Esophagus squamous epithelium (tissue), 5 donors: ENCODE measurements at places on chromosomes 11 and 22.

- no peak for DNase-seq
These were observed 679.9 kb upstream of the CCDC179 start for GRCh38 chr11:23540101-23540561.

GRCh38 chr22:23845265-23846080 lies 6.7 kb upstream of the DERL3 start:
- DNase-seq: no peak

DNA sequence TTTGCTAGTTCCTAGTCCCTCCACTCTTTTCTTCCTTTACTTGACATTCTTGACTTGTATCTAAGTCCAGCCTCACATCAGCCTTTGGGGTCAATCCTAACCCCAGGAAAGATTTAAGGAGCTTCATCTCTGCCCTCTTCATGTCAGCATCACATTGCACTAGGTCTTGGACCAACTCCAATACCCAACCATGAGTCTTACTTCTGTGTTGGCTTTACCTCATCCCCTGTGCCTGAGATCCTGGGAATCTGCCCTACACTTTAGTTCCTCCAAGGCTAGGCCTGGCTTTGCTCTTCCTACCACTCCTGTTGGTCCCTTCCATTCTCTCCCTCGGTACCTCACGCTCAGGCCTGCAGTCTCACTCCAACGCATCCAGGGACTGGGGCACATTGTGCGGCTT lies 117.0 kb downstream of the SLC1A2 start:
- DNase-seq: no peak

- DNase-seq: no peak
These were observed 17.2 kb upstream of the CD59 start for GRCh38 chr11:33753304-33753967.

GRCh38 chr11:121494355-121495099 lies 41.8 kb upstream of the SORL1-AS1 start:
- no peak for DNase-seq

DNA sequence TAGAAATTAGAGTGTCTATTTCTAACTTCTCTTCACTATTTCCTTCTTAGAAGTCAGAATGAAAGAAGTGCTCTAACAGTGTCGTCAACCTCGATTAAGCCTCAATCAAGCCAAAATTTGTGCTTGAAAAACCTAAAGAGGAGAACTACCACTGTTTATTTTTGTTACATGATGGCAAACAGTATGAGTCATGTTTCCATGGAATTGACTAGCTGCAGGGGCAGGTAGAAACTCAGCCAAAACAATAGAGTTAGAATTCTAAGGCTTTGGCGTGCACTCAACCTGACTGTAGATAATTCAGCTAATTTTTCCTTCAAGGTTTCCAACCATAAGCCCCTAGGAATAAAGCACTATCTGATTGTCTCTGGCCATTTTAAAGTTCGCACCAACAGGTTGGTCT lies 415.9 kb downstream of the ETS1 start:
- no peak for DNase-seq

DNA sequence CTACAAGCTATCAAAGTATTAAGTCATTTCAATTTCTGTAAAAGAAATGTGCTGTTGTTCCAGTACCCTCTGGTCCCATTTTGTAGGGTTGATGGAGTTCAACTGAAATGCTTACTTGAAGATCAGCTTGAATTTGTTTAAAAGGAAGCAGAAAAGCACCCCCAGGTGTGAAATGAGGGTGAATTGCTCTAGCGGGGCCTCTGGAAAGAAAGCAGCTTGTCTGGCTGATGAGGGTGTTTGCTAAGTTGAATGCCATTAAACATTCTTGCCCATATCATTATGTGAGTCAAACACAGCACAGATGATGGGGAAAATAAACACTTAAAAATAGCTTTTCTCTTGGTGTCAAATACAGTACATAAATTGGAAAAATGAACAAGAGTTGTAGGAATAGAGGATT lies 280.3 kb downstream of the RAB38 start:
- DNase-seq: no peak

- DNase-seq: no peak
These were observed 77.5 kb upstream of the UCP3 start for GRCh38 chr11:74086242-74086884.

DNA sequence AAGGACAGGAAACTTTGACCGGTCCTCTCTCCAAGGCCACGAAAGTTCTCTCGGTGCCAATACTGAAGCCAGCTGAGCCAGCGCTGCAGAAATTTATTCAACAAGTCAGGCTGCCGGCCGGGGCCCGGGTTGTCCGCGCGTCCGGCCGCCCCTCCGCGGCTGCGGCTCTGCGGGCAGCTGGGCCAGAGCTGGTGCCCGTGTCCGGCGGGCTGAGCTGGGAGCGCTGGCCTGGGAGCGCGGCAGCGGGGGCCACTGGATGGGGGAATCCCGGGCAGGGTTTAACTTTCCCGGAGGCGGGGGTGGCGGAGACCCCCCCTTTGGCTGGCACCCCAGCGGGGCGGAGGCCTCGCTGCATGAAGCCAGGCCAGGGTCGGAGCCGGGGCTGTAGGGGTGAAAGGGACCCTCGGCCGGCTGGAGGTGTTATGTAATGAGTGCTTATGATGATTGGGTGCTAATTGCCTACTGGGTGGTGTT lies 12.3 kb upstream of the CACNA1I start:
- no peak for DNase-seq

GRCh38 chr11:45180848-45181192 lies 34.4 kb downstream of the PRDM11 start:
- DNase-seq: no peak

DNA sequence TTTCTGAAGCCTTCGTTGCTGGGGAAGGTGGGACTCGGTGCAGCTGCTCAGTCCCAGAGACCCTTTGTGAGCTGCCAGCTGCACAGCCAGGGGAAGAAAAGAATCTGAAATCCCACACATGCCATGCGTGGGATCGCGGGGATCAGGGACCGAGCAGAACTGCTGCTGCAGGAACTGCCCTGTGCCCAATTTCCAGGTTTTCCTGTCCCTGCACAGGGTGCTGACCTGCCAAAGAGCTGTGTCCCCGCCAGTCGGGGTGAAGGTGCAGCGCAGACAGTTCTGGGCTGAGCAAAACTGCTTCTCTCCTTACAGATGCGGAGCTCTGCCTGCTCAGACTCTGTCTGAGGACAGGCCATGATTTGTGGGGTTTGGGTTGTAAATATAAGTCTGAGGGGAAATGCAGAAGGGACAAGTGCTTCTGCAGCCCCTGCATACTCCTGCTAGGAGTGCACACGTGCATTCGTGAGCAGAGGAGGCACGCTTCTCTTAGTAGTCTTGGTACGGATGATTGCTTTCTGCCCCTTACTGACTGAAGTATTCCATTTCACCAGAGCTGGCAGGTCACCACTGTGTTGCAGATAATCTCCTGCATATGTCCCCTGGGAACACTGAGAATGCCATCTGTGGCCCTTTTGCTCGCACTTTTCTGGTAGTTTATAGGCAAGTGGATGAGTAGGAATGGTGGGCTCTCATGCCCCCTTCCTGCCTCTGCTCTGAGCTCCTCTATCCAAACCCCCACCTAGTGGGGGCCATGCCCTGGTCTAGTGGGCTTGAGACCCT lies 141.4 kb downstream of the PARVA start:
- no peak for DNase-seq

DNA sequence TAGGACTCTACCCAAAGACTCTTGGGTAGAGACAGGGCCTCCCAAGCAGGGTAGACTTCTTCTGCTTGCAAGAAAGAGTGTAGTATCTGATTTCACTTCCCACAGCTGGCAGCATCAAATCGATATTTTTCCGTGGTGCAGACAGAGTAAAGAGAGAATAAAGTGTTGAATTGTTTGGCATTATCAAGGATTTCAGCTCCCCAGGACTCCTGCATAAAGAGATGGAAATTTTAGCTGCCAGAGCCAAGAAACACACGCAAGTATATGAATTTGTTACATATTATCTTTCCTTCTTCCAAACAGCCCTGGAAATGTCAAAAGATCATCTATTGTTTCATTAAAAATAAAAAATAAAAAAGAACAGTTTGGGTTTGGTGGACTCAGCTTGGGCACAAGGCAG lies 136.8 kb downstream of the PKNOX2 start:
- DNase-seq: no peak

GRCh38 chr11:78929207-78929905 lies 354.7 kb upstream of the NARS2 start:
- DNase-seq: no peak

DNA sequence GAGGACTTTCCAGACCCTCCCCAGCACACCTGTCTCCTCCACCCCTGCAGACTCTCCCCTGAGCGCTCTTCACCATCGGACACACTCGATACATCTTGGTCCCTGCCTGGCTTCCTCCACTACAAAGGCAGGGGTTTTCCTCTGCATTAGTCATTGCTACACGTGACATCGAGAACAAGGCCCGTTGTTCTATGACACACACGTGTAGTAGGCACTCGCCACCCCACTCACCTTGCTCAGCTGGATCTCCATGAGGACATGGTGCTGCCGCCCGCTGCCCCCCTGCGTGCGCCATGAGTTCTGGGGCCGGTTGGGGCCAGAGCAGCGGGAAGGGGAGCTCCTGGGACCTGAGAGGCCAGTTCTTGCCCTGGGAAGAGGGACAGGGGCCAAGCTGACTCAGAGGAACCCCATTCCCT lies 16.7 kb downstream of the ATG2A start:
- DNase-seq: no peak

- no peak for DNase-seq
These were observed 158.1 kb upstream of the MTNR1B start for GRCh38 chr11:92811341-92811740.

DNA sequence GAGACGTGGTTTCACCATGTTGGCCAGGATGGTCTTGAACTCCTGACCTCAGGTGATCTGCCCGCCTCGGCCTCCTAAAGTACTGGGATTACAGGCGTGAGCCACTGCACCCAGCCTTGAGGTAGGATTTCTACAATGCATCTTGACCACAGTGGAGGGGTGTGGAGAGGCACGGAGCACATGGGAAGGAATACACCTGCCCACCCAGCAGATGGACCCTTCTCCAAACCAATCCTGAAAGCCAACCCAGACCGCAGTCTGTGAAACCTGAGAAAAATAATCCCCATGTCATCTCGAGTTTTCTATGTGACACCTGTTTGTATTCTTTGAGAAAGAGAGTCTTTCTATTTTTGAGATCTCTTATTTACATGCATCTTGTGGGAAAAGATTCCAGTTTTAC lies 32.5 kb downstream of the LGR4 start:
- no peak for DNase-seq
